ENCODE measurements at places on chromosomes 3 and 15.
A peak's percentile ranks its signal among the peaks of the same experiment; 100 is the strongest.

DNA sequence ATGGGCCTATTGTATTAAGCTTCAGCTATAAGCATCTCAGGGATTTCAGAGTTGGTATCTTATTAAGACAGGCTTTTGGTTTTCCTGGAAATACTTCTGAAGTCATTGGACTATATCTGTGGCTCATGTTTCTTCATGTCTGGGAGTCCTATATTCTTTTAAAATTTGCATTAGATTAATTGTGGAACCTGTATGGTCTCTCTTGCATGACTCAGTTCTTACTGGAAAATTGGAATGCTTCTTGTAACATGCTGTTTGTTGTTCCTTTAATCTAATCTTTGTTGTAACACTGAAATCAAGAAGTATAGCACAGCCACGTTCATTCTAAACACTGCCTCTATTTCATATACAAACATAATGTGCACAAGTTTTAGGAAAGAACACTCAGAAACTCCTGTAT, 208.1 kb downstream of the RBMS3 start:
- DNase-seq: no peak

DNA sequence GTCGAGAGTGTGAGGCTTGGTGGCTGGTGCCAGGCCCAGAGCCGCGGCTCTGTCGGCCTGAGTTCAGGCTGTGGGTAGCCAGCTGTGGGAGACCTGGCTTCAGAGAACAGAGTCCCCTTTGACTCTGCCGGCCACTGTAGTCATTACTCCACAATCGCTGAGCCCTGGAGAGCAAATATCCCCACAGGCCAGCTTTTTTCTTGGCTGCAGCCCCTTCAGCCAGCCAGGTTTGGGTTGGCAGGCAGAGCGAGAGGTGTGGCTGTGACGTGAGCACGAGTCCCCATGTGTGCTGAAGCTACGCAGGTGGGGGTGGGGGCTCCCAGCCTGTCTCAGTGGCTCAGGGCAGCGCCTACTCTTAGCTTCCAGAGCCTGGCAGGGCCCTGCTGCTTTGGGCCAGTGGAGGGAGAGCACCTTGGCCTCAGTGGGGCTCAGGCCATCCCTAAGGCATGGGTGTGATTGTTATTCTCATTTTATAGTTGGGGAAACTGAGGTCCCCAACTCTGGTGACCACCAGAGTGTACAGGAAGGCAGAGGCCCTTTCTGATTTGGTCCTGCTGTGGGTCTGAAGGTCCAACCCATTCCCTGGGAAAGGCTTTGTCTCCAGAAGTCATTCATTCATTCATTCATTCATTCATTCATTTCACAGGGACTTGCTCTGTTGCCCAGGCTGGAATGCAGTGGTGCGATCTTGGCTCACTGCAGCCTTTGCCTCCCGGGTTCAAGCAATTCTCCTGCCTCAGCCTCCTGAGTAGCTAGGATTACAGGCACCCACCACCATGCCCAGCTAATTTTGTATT, 45.7 kb upstream of the LCTL start:
- no peak for DNase-seq

GRCh38 chr3:79947469-79947868, 179.7 kb upstream of the ROBO1 start:
- no peak for DNase-seq

DNA sequence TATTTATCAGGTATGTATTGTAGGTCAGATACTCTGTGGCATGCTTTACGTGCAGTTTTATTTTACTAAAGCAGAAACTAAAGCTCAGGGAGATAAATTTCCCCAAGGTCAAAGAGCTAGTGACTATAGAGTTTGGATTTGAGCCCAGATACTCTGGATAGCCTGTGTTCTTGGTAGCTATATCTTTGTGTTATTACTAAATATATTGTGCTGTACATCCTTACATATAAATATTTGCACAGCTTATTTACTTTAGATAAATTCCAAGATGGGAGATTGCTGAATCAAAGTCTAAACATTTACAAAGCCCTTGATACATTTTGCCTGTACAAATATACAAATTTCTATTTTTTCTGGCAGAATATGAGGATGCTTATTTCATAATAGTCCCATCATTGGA, 660.9 kb upstream of the NAALADL2 start:
- DNase-seq: no peak

GRCh38 chr15:27990521-27991515, 108.3 kb downstream of the OCA2 start:
- DNase-seq: no peak

DNA sequence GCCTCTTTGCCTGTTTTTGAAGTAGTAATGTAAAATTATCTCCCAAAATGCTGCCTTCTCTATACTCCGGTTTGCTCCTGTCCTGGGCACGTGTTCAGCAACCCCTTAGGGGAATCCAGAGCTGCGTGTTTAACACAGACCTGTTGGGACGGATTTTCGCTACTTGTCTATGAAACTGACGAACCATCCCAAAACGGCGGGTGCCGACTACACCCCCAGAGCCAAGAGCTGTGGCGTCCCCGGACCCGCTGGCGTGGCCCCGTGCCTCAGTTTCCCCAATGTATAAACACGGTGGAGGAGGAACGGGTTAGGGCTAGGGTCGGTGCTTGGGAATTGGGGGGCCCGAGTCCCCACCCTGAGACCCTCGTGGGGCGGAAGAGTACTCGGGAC, 473 bp downstream of the FHIT start:
- peak; percentile 78 for DNase-seq

DNA sequence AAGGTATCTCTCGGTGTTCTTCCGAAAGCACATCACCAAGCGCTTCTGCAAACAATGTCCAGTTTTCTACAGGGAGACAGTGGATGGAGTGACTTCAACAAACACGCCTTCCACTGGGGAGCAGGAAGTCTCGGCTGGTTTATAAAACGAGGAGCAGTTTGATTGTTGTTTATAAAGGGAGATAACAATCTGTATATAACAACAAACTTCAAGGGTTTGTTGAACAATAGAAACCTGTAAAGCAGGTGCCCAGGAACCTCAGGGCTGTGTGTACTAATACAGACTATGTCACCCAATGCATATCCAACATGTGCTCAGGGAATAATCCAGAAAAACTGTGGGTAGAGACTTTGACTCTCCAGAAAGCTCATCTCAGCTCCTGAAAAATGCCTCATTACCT, 4.6 kb downstream of the CCR2 start:
- no peak for DNase-seq

- no peak for DNase-seq
Measured at GRCh38 chr3:48747706-48748105, 30.7 kb upstream of the IP6K2 start.

DNA sequence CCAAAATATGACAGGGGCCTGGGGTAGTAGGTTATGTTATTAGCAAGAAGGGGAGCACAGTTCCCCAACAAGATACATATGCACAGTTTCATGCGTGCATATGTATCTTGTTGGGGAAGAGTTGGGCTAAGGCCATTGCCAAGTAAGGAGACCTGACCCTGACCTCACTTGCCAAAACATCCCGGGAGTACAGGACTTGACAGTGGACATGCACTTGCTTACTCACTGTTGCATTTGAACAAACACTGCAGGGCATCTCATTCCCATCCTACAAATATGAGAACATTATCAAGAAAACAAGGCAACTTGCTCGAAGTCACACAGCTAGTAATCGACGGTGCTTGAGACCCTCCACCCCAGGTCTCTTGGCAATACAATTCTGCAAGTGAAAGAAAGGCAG, 4.8 kb upstream of the CAMP start:
- DNase-seq: no peak

DNA sequence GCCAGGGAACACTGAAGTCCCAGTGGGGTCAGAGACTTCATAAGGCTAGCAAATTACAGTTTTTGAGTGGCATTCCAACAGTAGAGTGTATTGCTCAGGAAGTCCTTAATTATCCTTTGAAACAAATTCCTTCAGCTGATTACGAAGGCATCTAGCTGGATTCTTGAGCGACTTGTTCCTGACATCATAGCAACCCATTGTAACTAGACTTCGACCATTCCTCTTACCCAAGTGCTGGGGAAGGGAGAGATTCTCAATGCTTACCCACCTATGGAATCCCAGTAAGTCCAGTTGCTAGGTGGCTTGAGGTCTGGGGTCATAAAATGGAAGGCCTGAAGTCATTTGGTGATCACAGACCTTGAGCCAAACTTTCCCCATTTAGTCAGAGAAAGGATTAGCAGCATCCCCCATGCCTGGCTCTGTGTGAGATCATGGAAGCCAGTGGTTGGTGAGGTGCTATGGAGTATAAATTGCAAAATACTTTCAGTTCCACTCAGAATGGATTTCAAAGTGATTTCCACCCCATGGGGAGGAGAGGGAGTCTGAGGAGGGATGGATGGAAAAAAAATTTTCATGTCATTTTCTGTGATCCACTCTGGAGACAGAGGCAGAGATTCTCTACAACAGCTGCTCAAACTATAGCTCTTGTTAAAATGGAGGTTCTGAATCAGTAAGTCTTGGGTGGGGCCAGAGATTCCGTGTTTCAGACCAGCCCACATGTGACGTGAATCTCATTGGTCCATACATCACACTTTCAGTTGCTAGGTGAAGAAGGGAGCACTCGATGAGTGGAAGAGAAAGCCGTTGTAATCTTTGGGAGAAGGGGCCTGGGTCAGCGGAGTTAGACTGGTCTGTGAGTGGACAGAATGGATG, 45.7 kb downstream of the CD86 start:
- DNase-seq: no peak

GRCh38 chr3:16504242-16504641, 9.3 kb downstream of the RFTN1 start:
- DNase-seq: peak; percentile 52

GRCh38 chr15:48242015-48242414, 35.9 kb downstream of the SLC12A1 start:
- DNase-seq: no peak

DNA sequence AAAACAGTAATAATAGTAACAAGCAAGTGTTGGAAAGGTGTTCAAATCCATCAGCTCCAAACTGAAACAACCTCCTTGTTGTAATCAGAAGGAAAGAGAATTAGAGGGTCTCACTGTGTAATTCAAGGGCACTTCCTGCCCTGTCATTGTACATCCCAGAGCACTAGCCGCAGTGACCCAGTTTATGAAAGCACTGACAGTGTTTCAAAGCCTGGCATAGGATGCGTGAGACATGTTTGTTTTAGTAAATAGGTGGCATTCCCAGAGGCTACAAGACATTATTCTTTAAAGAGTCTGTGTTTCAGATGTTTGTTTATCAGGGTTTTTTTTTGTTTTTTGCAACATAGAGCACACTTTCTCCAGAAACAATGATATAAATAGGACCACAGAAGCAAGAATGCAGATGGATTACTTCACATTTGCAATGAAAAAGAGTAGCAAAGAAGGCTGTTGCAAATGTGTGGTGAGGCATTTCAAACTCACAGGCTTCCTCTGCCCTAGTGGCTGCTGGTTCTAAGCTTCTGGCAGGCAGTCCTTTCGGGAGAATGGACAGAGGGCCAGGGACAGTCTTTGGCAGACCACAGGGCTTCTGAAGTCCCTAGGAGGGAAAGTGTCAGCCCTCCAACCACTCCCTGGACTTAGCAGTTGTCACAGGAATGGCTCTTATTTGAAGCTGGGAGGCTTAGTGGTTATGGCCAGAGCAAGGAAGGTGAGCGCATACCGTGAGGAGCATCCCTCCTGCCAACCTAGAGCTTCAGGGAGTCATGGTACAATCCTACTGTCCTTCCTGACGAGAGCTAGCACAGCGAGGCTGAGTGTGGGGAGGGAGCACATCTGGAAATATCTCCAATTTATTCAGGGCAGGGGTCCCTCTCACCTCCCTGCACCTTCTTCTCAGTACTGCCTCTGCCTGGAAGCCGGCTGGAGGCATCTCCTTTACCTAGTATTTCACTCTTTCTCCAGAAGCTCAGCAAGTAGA, 31.4 kb upstream of the TIPARP start:
- DNase-seq: peak; percentile 22

DNA sequence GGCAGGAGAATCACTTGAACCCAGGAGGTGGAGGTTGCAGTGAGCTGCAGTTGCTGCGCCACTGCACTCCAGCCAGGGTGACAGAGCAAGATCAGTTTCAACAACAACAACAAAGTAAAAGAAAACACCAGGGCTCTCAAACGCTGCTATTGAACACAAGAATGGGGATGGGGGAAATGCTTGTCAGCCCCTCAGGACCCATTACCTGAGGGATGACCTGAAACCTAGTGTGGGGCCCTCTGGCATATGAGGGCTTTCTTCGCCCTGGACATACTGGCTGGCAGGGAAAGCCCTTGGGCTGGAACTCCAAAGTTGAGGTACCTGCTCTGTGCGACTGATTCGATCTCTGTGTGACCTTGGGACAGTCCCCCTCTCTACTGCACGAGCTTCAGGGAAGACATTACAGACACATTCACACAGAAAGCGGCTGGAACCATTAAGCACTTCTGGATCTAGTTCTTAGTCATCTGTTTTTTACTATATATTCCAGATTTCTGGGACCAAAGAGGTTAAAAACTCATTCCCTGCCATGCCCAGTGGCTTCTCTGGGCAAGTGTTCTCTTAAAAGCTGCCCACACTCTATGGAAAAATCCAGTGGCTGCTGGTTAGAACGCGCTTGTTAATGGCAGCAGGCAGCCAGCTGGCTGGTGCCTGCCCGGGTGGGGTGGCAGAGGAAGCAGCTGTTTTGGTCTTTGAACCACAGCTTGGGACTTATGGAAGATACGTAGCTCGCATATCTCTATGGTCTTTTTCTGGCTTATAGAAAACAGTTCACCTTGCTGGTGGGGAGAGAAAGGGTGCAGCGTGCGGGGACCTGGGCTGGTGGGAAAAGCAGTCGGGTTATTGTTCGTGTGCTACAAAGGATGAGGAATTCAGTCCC, 57.2 kb downstream of the ATP1B3 start:
- peak; percentile 33 for DNase-seq

DNA sequence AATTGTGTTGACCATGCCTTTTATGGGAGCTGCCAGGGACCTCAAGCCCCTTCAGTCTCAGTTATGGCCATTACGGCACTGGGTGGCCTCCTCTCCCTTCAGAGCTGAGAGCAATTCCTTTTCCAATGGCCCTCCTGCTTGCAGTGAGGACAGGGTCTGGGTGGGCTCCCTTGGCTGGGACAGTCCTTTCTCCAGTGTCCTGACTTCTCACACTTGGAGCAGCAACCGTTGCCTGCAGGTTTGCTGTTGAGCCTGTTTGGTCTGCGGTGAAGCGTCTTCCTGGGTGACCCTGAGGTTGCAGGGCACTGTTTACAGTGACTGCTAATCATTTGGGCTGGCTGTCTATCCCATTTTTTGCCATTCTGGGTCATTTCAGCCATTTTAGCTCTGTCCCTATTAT, 3.5 kb upstream of the CCDC80 start:
- DNase-seq: no peak

- no peak for DNase-seq
Measured at GRCh38 chr15:89335298-89336041, 846 bp upstream of the POLG start.

DNA sequence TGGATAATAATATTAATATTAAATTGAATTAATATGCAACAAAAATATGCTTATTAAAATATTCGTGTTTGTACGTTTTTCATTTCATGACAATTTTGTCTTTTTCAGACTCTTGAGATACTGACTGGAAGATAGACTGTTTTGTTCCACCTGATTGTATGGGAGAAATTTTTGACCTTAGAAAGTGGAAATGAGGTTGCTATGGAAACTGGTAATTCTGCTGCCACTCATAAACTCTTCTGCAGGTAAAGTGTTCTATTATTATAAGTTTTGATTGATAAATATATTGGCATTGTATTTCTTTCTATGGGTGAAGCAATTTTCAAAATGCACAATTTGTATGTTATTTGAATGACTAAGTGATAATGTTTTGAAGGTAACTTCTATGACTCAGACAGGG, 55.0 kb downstream of the CNTN6 start:
- no peak for DNase-seq

- no peak for DNase-seq
Measured at GRCh38 chr3:62863648-62864047, 11.6 kb downstream of the CADPS start.

GRCh38 chr3:39211332-39212130, 19.1 kb upstream of the XIRP1 start:
- DNase-seq: no peak

- DNase-seq: no peak
Measured at GRCh38 chr3:120875989-120876388, 32.0 kb upstream of the STXBP5L start.

Measured in hematopoietic multipotent progenitor cell treated with erythropoietin and hydrocortisone succinate and interleukin-3 and kit ligand, for 6 days (in vitro differentiated cells).